ENCODE measurements at places on chromosomes 2 and 18. TPM values are rescaled to one million over a fixed set of nuclear protein-coding genes. Genes with fewer than 3 reads are reported as not detected.

GRCh38 chr2:107817378-107817777, 9.3 kb upstream of the RGPD4 start:
- H3K36me3 ChIP-seq: no peaks in the 10 kb centered on the region
- H3K27ac ChIP-seq: no peak overlapping the region

- H3K4me3 ChIP-seq: no peak overlapping the region
- H3K4me1 ChIP-seq: no peaks in the 10 kb centered on the region
- H3K36me3 ChIP-seq: peaks cover 40% of the 10 kb centered on the region
- no peak overlapping the region for H3K27ac ChIP-seq
- H3K27me3 ChIP-seq: no peaks in the 10 kb centered on the region
- DNase-seq: no peak
These were observed 35.0 kb downstream of the SUMO1 start for GRCh38 chr2:202203348-202203747.

- peaks cover 7% of the 10 kb centered on the region for H3K4me1 ChIP-seq
- no peaks in the 10 kb centered on the region for H3K27me3 ChIP-seq
- DNase-seq: peak; percentile 80
- H3K36me3 ChIP-seq: no peaks in the 10 kb centered on the region
- H3K4me3 ChIP-seq: no peak overlapping the region
These were observed 91.0 kb downstream of the TGIF1 start for GRCh38 chr18:3540805-3541548.

- no peak for DNase-seq
- H3K27ac ChIP-seq: no peak overlapping the region
- H3K27me3 ChIP-seq: no peaks in the 10 kb centered on the region
- H3K4me3 ChIP-seq: no peak overlapping the region
- H3K36me3 ChIP-seq: no peaks in the 10 kb centered on the region
These were observed 494.7 kb downstream of the ARHGAP15 start for GRCh38 chr2:143623909-143624260.

DNA sequence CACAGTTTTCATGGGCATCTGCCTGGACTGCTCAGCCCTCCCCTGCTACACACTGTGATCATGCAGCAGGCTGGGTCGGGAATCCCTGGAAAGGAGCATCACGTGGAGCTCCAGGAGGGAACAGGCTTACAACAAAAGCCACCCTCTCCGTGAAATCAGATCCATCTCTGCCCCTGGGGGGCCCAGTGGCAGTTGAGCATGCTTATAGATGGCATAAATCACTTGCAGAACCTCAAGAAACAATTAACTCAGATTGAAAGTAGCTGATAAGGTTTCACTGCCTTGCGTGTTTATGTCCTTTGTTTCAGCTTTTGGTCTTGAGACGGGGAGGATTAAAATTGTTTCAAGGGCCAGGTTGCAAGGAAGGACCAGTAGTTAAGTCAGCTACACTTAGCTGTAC, 354.8 kb upstream of the MEIS1 start:
- no peak for DNase-seq
- no peaks in the 10 kb centered on the region for H3K27me3 ChIP-seq
- no peaks in the 10 kb centered on the region for H3K36me3 ChIP-seq
- no peaks in the 10 kb centered on the region for H3K4me1 ChIP-seq
- H3K27ac ChIP-seq: no peak overlapping the region

DNA sequence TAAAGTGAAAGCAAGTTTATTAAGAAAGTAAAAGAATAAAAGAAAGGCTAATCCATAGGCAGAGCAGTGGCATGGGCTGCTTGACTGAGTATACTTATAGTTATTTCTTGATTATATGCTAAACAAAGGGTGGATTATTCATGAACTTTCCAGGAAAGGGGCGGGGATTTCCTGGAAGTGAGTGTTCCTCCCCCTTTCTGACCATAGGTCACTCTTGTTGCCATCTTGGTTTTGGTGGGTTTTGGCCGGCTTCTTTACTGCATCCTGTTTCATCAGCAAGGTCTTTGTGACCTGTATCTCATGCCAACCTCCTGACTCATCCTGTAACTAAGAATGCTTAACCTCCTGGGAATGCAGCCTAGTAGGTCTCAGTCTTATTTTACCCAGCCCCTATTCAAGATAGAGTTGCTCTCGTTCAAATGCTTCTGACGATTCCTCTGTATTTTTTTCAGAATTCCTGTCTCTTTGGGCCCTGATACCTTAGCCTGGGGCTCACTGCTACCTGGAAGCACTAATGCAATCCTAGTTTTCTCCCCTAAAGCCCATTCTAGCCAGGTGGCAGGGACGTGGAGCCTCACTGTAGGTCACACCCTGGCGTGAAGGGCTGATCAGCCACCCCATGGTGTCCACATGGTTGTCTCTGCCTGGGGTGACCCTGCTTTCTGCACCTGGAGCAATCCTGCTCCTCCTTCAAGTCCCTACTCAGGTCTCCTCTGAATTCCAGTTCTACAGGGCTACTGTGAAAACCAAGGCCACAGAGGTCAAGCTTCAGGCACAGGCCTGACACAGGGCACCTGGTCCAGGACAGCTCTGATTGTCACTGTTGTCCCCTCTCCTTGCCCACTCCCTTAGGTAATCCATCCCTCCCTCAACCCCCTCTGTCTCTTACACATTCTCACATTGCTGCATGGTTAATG, 6.0 kb upstream of the SLC35F6 start:
- no peaks in the 10 kb centered on the region for H3K27me3 ChIP-seq
- H3K4me1 ChIP-seq: peaks cover 20% of the 10 kb centered on the region
- peak overlapping the region; percentile 88 for H3K27ac ChIP-seq
- H3K4me3 ChIP-seq: no peak overlapping the region

DNA sequence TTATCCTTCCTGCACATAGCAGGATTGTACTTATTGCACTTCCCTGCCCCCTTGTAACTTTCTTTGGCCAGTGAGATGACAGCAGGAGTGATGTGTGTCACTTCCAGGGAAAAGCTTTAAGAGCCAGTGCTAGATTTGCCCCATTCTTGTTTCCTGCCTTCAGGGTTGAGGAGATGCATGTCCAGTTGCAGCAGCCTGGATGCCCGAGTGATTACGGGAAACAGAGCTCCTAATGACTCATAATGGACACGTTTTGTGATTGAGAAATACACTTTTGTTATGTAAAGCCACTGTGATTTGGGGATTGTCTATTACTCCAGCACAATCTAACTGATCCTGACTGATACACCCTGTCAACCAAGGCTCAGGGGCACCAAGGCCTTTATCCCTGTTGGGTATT, 5.0 kb upstream of the TET3 start:
- H3K27me3 ChIP-seq: peaks cover 9% of the 10 kb centered on the region
- peaks cover 6% of the 10 kb centered on the region for H3K4me1 ChIP-seq
- no peak for DNase-seq
- no peak overlapping the region for H3K4me3 ChIP-seq

DNA sequence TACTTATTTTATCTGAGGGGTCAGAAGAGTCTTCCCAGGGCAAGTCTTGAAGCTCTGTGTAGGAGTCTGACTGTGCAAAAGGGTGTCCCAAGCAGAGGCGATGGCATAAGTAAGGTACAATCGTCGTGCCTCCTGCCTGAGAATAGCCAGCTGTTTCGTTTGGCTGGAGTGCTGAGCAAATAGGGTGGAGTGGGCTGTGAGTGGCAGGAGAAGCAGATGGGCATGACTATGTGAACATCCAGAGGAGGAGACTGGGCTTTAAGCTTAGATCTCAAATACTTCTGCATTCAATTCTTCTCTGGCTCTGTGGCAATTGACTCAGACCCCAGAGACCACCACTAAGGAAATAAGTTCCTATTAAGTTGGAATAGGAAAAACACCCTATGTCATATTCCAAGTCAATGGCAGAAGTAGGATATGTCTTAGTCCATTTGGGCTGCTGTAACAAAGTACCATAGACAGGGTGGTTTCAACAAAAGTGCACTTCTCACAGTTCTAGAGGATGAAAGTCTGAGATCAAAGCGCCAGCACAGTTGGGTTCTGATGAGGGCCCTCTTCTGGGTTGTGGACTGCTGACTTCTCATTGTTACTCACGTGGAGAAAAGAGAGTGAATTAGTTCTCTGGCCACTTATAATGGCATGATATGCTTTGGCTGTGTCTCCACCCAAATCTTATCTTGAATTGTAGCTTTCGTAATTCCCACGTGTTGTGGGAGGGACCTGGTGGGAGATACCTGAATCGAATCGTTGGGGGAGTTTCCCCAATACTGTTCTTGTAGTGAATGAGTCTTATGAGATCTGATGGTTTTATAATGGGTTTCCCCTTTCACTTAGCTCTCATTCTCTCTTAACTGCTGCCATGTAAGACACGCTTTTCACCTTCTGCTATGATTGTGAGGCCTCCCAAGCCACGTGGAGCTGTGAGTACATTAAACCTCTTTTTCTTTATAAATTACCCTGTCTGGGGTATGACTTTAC, 120.2 kb downstream of the LPIN1 start:
- H3K36me3 ChIP-seq: no peaks in the 10 kb centered on the region
- no peak overlapping the region for H3K4me3 ChIP-seq
- H3K27ac ChIP-seq: no peak overlapping the region

DNA sequence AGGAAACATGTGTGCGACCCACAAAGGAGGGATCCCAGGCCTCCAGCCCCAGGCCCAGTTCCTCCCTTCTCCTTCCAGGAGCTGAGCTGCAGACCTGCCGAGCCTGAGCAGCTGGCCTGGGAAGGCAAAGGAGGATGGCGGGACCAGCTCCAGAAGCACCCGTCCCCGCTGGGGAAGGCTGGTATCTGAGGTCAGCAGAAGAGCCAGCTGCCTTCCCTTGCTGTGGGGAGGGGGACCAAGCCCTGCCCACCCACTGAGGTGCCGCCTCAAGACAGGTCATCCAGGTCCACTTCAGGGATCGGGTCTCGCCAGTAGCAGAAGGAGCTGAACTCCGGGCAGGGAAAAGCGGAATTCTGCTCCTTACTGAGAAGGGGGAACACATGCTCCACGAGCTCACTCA, 73.2 kb downstream of the EMILIN2 start:
- no peak for DNase-seq
- no peak overlapping the region for H3K27ac ChIP-seq

DNA sequence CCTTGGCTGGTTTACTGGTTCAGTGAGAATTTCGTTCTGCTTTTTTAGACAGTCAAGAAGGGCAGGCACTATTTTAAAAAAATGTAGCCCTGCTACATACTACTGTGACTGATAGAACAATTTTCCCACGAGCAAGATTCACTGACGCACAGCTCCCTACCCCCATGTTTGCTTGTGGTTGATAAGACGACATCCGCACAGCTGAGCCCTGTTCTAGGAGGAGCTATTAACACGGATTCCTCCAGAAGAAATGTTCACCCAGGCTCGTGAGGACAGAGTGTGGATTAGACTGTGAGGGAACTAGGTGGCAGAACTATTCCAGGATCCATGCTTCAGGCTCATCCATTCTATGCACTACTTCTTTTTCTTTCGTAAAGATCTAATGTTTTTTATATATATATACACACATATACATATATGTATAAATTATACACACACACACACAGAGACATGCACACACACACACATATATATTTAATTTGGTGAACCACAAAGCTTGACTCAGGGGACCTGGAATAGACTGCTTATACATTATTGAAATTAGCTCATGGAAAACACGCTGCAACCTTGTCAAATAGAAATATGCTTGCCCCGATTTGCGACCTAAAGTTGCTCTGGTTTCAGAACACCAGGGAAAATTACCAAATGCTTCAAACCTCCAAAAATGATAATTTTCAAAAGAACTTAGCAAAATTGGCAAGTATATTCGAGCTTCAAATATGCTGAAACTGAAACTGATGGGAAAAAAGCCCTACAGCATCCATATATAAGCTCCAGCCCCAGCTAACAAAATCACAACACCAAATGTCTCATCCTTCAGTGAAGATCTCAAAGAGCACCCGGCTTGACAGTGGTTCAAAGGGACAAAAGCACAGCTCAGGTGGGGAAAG, 370.4 kb downstream of the SOCS6 start:
- no peaks in the 10 kb centered on the region for H3K36me3 ChIP-seq
- H3K27me3 ChIP-seq: no peaks in the 10 kb centered on the region

GRCh38 chr2:217147818-217148217, 288.0 kb upstream of the TNP1 start:
- no peak overlapping the region for H3K4me3 ChIP-seq
- H3K27ac ChIP-seq: no peak overlapping the region
- peak; percentile 57 for DNase-seq
- H3K27me3 ChIP-seq: no peaks in the 10 kb centered on the region

DNA sequence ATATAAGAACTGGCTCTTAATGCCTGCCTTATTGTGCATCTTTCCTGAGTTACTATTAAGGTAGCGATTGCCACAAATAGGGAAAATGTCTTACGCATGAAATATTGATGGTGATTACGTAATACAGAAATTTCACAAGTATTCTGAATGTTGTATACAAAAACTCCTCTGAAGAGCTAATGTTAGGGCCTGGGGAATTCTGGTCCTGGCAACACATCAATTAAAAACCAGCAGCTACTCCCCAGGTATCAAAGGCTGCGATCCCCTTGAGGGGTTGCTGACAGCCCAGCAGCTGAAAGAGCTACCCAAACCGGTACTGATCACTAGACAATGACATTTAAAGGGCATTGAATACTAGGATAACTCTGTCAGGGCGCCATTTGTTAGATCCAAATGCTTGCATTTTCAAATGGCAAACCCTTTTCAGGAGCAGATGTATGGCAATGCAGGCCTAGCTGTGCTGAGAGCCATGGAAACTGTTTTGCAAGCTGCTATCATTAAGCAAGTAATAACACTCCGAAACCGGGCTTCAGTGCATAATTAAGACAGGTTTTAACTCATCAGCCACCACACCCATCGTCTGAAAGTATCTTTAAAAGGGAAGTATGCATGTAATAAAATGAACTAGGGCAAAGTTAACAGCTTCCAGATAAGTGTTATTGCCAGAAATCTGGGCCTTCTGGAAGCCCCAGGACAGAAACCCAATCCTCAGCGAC, 78.4 kb downstream of the CLHC1 start:
- H3K27ac ChIP-seq: no peak overlapping the region
- no peak for DNase-seq
- H3K36me3 ChIP-seq: no peaks in the 10 kb centered on the region
- H3K4me3 ChIP-seq: no peak overlapping the region

DNA sequence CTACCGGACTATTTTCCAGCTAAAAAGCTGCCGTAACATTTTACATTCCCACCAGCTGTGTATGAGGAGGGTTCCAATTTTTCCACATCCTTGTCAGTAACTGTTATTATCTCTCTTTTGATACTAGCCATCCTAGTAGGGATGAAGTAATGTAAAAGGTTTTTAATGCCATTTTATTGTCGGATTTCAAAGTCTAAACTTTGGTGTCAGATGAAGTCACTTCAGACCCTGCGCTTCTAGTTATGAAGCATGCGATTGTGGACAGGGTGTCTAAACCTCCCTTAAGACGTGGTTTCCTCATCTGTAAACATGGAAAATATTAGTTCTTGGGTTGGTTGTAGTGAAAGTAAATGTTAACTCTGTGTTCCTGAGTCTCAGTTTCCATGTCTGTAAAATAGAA, 4.7 kb downstream of the DGKD start:
- no peak overlapping the region for H3K27ac ChIP-seq
- peaks cover 4% of the 10 kb centered on the region for H3K36me3 ChIP-seq
- peaks cover 14% of the 10 kb centered on the region for H3K27me3 ChIP-seq
- DNase-seq: no peak

The ZNF892 gene
- 16.7 TPM for total RNA-seq

The PROKR1 gene
- total RNA-seq: 3.8 TPM

The CERKL gene
- total RNA-seq: 0.31 TPM

The GRHL1 gene
- 3.3 TPM for total RNA-seq
